ENCODE measurements at places on chromosomes 7 and 10.

DNA sequence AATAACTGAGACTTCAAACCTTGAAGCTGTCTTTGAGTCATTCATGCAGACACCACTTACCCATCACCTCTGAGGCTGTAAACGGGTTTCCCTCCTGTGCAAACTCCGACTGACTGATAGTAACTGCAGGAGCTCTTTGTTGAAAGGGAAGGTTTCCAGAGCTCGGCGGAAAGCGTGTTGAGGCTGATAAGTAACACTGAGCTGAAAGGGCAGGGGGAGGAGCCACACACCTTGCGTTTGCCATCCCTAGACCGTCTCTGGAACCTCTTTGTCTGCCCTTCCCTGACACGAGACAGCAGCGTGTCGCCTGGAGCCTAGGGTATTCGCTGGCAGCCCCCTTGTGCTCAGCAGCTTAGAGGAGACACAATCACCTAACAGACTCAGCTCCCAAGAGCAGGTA, 134.0 kb downstream of the PAXIP1 start:
- DNase-seq, result no peak
- no peak overlapping the region for H3K27ac ChIP-seq
- no peaks in the 10 kb centered on the region for H3K4me1 ChIP-seq
- no peaks in the 10 kb centered on the region for H3K36me3 ChIP-seq

GRCh38 chr10:50506861-50507573, 116.7 kb downstream of the SGMS1 start:
- no peak for DNase-seq
- no peak overlapping the region for H3K4me3 ChIP-seq
- no peaks in the 10 kb centered on the region for H3K36me3 ChIP-seq
- H3K4me1 ChIP-seq, result peaks cover 15% of the 10 kb centered on the region
- no peaks in the 10 kb centered on the region for H3K27me3 ChIP-seq

GRCh38 chr10:31242902-31243301, 76.1 kb upstream of the ZEB1 start:
- peak overlapping the region; percentile 66 for H3K27ac ChIP-seq
- H3K27me3 ChIP-seq, result no peaks in the 10 kb centered on the region
- no peak overlapping the region for H3K4me3 ChIP-seq
- no peak for DNase-seq

GRCh38 chr10:84845628-84846261, 517.4 kb downstream of the CCSER2 start:
- no peaks in the 10 kb centered on the region for H3K4me1 ChIP-seq
- no peaks in the 10 kb centered on the region for H3K36me3 ChIP-seq
- no peak for DNase-seq
- H3K4me3 ChIP-seq, result no peak overlapping the region
- peaks cover 6% of the 10 kb centered on the region for H3K27me3 ChIP-seq

- H3K4me3 ChIP-seq, result no peak overlapping the region
- H3K36me3 ChIP-seq, result no peaks in the 10 kb centered on the region
- H3K4me1 ChIP-seq, result no peaks in the 10 kb centered on the region
Observed at GRCh38 chr10:132136689-132137088, 50.1 kb upstream of the DPYSL4 start.

DNA sequence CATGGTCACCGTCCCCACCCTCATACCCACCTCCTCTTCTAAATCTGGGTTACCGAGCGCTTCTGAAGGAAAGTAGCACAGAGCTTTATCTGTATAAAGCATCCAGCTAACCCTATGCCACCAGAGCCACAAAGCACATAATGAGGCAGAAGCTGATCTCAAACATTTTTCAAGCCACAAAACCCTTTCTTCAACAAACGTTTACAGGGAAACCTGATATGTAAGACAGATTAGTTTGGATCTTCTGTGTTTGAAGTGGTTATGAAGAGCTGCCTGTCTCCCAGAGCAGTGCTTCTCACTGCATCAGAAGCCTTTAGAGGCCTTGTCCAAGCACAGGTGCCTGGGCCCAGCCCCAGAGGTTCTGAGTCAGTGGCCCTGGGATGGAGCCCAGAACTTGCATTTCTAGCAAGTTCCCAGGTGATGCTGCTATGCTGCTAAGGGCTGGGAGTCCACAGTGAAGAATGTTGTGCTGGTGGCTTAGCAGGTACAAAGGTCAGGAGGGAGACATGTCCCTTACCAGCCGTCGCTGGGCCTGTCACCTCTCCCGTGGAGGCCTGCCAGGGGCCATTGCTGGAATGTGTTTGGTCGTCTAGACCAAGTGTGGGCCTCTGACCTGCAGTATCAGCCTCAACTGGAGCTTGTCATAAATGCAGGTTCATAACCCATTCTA, 90.4 kb downstream of the TAF3 start:
- no peak overlapping the region for H3K27ac ChIP-seq
- no peaks in the 10 kb centered on the region for H3K4me1 ChIP-seq
- DNase-seq, result no peak
- H3K27me3 ChIP-seq, result no peaks in the 10 kb centered on the region

- H3K27me3 ChIP-seq, result peaks cover 37% of the 10 kb centered on the region
- no peak overlapping the region for H3K27ac ChIP-seq
- DNase-seq, result no peak
- no peak overlapping the region for H3K4me3 ChIP-seq
Observed at GRCh38 chr10:78706256-78706655, 362.5 kb upstream of the ZMIZ1 start.

- H3K4me1 ChIP-seq, result peaks cover 12% of the 10 kb centered on the region
- DNase-seq, result no peak
- H3K36me3 ChIP-seq, result peaks cover 48% of the 10 kb centered on the region
- H3K27me3 ChIP-seq, result no peaks in the 10 kb centered on the region
- no peak overlapping the region for H3K27ac ChIP-seq
Observed at GRCh38 chr10:100487529-100487928, 24.7 kb downstream of the WNT8B start.

DNA sequence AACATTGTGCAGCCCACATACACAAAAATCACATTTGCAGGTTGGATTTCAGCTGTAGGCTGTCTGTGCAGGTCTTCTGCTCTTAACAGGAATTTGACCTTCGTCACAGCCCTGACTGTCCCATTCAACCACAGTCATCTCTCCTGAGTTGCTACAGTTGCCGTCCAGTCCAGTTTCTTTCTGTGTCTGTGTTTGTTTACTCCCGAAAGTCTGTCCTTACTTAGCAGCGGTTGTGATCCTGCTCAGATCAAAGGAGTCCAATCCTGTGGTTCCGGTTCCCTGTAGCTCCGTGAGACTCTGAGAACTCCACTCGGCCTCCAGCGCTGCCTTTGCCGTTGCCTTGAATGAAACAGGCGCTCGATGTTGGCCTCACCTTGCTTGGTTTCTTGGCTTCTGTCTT, 111.6 kb upstream of the GATA3 start:
- no peak overlapping the region for H3K4me3 ChIP-seq
- no peak for DNase-seq
- H3K4me1 ChIP-seq, result peaks cover 21% of the 10 kb centered on the region
- H3K36me3 ChIP-seq, result peaks cover 10% of the 10 kb centered on the region
- H3K27ac ChIP-seq, result no peak overlapping the region

- no peak overlapping the region for H3K27ac ChIP-seq
- H3K4me1 ChIP-seq, result peaks cover under 1% of the 10 kb centered on the region
- no peak overlapping the region for H3K4me3 ChIP-seq
- no peak for DNase-seq
Observed at GRCh38 chr10:78199005-78199725, 165.5 kb downstream of the RPS24 start.

- DNase-seq, result no peak
- no peaks in the 10 kb centered on the region for H3K4me1 ChIP-seq
- no peak overlapping the region for H3K4me3 ChIP-seq
- no peak overlapping the region for H3K27ac ChIP-seq
- H3K27me3 ChIP-seq, result peaks cover 38% of the 10 kb centered on the region
Observed at GRCh38 chr10:1746796-1747195, 9.5 kb upstream of the ADARB2 start.

- no peak overlapping the region for H3K27ac ChIP-seq
- no peaks in the 10 kb centered on the region for H3K36me3 ChIP-seq
- H3K27me3 ChIP-seq, result no peaks in the 10 kb centered on the region
- H3K4me3 ChIP-seq, result no peak overlapping the region
Observed at GRCh38 chr10:131819241-131820072, 81.4 kb upstream of the PPP2R2D start.

DNA sequence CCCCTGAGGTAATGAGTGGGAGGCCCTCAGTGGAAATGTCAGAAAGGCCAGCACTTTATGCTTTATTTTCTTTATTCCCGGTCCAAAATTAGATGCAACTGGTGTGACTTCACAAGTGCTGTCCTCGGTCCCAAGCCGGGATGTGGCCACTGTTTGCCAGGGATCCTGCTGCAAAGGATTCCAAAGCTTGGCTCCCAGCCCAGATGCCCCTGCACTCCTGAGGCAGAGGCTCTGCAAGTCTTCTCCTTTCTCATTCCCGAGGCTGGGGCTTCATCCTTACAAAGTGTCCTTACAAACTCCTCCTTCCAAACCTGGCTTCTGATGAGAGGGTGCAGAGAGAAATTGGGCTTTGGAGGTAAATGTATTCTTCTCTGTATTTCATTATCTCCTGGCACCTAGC, 544.3 kb upstream of the DPP6 start:
- H3K4me1 ChIP-seq, result no peaks in the 10 kb centered on the region
- no peak overlapping the region for H3K4me3 ChIP-seq
- H3K27ac ChIP-seq, result no peak overlapping the region
- no peak for DNase-seq

DNA sequence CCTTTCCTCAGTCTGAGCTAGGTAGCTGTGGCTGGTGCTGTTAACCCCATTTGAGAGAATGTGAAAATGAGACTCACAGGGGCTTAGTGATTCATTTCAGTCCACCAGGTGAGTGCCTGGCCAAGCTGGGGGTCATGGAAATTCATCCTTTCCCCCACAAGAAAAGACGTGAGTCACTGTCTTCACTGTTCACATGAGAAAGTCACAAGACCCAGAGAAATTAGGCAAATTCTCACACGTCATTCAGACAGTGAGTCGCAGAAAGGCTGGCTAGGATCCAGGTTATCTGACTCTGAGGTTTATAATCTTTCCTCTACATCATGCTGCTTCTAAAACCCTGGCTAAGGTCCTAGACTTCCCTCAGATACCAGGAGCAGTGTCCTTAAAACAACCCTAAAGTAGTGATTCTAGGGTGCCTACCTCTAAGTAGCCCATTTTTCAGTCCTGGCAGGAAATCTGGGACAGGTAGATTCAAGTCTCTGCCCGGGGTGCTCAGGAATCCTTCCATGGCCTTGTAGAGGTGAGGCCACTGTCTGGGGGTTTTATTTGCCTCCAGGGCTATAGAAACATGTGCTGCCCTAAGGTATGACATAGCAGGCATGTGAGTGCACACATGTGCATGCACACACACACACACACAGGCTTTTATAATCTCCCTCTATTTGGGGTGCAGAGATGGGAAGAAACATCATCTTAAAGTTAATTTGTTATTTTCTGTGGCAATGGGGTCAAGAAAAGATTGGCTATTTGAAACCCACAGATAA, 427.9 kb upstream of the CELF2 start:
- no peak overlapping the region for H3K27ac ChIP-seq
- H3K4me1 ChIP-seq, result peaks cover 8% of the 10 kb centered on the region
- no peak overlapping the region for H3K4me3 ChIP-seq
- H3K36me3 ChIP-seq, result no peaks in the 10 kb centered on the region
- H3K27me3 ChIP-seq, result no peaks in the 10 kb centered on the region
- DNase-seq, result no peak

DNA sequence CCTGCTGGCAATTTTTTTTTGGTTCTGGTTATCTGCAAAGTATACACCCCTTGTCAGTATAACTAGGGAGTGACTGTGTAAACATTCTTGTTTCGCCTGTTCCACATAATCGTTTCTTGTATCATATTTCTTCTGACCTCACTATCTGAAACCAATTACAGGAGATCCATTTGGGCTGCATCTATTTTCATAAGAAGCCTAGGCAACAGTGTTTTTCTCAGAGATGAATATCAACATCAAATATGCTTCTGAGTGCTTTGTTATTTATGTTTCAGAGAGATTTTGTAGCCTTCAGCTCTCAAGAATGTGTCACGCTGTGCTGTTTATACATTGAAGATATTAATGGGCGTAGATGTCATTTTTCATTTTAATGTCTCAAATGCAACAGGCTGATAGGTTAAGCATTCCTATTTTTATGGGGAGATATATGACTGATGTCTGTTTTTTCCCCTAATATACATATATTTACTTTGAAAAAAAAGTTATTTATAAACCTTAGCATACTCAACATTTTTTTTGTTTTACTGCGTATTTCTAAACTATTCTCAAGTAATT, 115.5 kb downstream of the FOXP2 start:
- H3K27me3 ChIP-seq, result no peaks in the 10 kb centered on the region
- peak overlapping the region; percentile 0 for H3K4me3 ChIP-seq
- no peak for DNase-seq
- H3K27ac ChIP-seq, result peak overlapping the region; percentile 56

- no peak for DNase-seq
- peaks cover 7% of the 10 kb centered on the region for H3K36me3 ChIP-seq
- H3K4me3 ChIP-seq, result no peak overlapping the region
- H3K27me3 ChIP-seq, result no peaks in the 10 kb centered on the region
Observed at GRCh38 chr7:129376778-129377700, 57.2 kb upstream of the STRIP2 start.

GRCh38 chr7:26153823-26154783, 2.1 kb downstream of the NFE2L3 start:
- no peaks in the 10 kb centered on the region for H3K36me3 ChIP-seq
- H3K27me3 ChIP-seq, result peaks cover 40% of the 10 kb centered on the region
- H3K4me3 ChIP-seq, result peak overlapping the region; percentile 47
- DNase-seq, result no peak

DNA sequence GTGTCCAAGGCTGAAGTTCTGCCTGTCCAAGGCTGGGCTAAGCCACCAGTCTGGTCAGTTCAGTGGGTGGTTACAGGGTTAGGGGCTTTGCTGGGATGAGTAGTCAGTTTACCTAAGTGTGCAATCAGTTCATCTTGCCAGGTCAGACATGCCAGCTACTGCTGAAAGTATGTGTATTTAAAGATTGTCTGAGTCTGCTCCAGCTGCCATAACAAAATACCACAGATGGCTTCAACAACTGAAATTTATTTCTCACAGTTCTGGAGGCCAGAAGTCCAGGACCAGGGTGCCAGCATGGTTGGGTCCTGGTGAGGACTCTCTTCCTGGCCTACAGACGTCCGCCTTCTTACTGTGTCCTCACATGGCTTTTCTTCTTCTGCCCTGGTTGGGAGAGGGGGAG, 52.4 kb upstream of the TNS3 start:
- H3K36me3 ChIP-seq, result no peaks in the 10 kb centered on the region
- no peak overlapping the region for H3K4me3 ChIP-seq
- H3K4me1 ChIP-seq, result peaks cover 43% of the 10 kb centered on the region
- peak overlapping the region; percentile 8 for H3K27ac ChIP-seq

DNA sequence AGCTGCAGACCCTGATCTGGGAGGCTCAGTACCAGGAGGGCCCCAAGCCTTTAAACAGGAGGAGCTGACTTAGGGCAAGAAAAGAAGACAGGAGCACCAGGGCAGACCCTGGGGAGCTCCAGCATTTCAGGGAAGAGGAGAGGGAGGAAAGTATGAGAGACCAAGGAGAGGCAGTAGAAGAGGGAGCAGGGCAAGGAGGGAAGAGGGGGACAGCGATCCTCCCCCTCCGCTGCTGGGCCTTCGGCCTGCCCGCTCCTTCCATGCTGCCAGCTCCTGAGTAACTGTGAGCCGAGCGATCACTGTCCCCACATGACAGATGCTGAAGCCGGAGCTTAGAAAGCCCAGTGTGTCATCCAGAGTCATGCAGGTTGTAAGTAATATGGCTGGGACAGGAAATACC, 65.9 kb downstream of the ALOX5 start:
- H3K36me3 ChIP-seq, result no peaks in the 10 kb centered on the region
- peaks cover 16% of the 10 kb centered on the region for H3K27me3 ChIP-seq
- DNase-seq, result peak; percentile 76
- H3K27ac ChIP-seq, result no peak overlapping the region
- H3K4me1 ChIP-seq, result no peaks in the 10 kb centered on the region
- H3K4me3 ChIP-seq, result no peak overlapping the region

- peaks cover 14% of the 10 kb centered on the region for H3K27me3 ChIP-seq
- no peak overlapping the region for H3K4me3 ChIP-seq
- H3K4me1 ChIP-seq, result peaks cover 2% of the 10 kb centered on the region
- no peak for DNase-seq
- H3K27ac ChIP-seq, result no peak overlapping the region
Observed at GRCh38 chr7:135270577-135271254, 37.1 kb downstream of the STRA8 start.

All from osteocyte (in vitro differentiated cells).